HS-27A (cell line): ENCODE measurements at places on chromosomes 7 and 10.

GRCh38 chr7:17436126-17436525 lies 137.7 kb downstream of the AHR start:
- DNase-seq = no peak

DNA sequence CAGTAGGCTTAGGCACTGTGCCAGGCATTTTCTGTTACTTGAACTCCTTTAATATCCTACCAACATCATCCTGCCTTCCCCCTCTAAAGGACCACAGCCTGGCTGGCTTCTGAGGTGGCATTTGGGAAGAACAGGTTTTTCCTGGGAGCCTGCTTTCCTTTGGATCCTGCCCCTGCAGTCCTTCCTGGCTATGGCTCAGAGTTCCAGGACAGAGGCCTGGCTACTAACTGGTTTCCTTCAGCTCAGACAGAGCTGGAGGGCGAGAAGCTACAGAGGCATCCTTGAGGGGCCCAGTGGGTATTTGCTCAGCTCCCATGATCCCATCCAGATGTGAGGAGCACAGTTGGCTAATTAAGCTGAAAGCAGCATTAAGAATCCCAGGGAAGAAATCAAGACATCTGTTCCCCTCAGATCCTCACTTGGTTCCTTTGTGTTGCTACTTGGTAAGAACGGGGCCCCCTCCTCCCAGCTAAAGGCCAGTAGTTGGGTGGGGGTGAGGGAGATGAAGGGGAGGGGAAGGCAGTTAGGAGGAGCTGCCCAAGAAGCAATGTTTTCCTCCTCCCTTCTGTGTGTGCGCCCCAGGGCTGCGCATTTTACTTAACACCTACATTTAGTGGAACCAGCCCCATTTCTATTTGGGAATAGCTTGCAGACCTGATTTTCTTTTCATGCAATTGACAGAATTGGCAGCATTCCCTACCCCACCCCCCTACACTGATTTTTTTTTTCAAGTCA lies 142.6 kb upstream of the SORCS3 start:
- no peak for DNase-seq

DNA sequence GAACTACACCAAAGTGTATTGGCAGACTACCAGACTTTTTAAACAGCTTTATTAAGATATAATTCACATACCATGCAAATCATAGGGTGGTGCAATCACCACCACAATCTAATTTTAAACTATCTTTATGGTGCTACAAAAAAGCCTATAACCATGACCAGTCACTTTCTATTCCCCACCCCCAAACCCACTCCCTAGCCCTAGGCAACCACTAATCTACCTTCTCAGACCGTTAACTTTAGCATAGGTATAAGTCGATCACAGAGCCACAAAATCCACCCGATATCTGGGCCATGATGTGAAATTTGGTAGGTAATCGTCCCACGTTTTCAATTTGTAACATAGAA lies 536 bp upstream of the POM121 start:
- DNase-seq = no peak

GRCh38 chr7:51069411-51070083 lies 247.1 kb downstream of the COBL start:
- no peak for DNase-seq

- no peak for DNase-seq
Observed at GRCh38 chr7:121810831-121811672, 61.9 kb upstream of the PTPRZ1 start.

GRCh38 chr7:100351657-100352058 lies 6.3 kb upstream of the PILRB start:
- no peak for DNase-seq

DNA sequence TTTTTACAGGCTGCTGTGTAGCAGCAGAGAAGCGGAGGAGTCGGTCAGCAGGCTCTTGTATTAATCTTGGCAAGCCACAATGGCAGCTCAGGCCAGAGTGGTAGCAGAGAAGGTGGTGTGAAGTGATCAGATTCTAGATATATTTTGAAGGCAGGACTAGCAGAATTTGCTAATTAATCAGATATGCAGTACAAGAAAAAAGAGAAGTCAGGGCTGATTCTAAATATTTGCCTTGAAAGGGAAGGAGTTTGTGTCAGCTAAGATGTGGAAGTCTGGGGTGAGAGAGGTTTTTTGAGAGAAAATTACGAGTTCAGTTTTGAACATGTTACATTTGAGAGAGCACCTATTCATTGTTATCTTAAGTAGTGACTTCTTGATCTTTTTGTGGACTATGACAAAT lies 176.3 kb downstream of the WNT2 start:
- DNase-seq = no peak

GRCh38 chr7:97506728-97507127 lies 225.2 kb upstream of the TAC1 start:
- no peak for DNase-seq

DNA sequence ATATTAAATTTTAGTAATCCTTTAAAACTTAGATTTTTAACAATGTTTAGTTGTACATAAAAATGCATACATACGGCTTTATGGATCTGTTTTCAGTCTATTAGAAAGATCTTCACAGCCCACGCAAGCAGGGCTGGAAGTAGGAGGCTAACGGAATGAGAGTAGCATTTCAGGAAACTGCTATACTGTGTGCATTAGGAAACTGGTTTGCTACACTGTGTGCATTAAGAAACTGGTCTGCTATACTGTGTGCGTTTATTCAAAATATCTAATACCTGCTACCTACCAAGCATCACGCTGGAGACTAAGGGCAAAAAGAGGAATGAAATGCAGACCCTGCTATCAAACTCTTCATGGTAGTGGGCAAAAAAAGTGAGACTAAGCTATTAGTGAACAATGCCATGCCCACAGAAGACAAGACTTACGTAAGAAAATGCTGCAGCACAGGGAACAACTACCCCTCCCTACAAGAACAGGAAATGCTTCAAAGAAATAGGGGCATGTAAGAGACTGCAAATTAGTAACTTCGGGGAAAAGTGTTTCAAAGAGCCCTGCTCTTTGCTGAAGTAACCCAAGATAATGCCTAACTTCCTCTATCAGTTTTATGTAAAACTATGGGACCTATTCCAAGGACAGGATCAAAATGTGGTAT lies 11.3 kb downstream of the RAB11FIP2 start:
- no peak for DNase-seq

DNA sequence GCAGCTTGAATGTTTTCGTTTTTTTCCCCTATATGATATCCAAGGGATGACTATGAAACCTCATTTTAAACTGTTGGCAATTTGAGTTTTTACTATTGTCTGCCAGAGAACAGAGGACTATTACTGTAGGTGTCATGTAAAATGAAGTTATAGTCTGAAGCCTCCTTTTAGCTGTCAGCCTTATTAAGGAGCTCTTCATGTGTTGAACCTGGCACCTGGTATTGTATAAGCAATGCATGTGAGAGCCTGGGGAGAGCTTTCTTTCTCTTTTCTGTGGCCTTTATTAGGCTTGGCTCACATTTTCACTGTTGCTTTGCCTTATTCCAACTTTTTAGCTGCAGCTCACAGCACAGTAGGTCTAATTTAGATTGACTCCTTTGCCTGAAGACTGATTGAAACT lies 119.1 kb upstream of the FOXP2 start:
- DNase-seq = no peak

DNA sequence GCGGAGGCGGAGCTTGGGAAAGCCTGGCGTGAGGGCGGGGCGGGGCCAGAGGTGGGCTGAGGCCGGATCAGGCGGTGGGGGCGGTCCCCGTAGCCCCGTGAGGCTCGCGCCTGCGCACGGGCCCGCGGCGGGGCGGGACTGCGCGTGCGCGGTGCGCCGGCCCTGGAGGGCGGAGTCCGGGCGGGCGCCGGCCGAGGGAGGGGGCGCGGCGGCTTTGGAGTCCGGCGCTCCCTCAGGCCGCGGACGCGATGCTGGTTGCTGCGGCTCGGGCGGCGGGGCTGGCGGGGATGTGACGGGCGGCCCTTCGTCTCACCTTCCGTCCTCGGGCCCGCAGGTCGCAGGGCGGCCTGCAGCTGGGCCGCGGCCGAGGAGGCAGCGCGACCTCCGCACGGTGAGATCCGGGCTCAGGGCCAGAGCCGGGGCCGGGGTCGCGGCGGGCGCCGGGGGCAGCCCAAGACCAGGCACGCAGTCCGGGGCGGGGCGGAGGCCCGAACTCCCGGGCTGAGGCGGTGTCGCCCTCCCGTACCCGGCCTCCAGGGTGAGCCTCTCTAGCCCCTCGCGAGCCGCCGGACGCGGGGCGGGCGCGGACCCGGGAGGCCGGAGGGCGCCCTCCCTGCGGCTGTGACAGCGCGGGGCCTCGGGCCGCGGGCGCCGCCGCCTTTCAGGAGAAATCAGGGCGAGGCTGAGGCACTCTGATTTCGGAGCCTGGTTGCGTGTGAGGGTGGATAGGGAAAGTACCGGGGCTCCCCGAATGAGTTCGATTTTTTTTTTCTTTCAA lies at the start of gene CCSER2:
TSS of gene CCSER2 (plus strand) at position 172 of the 778 bp plus-strand sequence. CDS start 42,464 bp downstream, outside the sequence.
- DNase-seq = no peak

GRCh38 chr7:2524808-2525657 lies 5.5 kb downstream of the LFNG start:
- DNase-seq = no peak

- peak; percentile 52 for DNase-seq
Observed at GRCh38 chr7:77812290-77812685, 13.7 kb downstream of the PHTF2 start.

- no peak for DNase-seq
Observed at GRCh38 chr10:44435196-44435595, 50.3 kb upstream of the CXCL12 start.
